ENCODE measurements at places on chromosomes 12 and 14.

GRCh38 chr12:53105712-53106439 lies 2.6 kb downstream of the SOAT2 start:
- DNase-seq = no peak

GRCh38 chr12:28104316-28104715 lies 85.9 kb upstream of the CCDC91 start:
- no peak for DNase-seq

- DNase-seq = no peak
Observed at GRCh38 chr14:72909163-72909562, 15.3 kb upstream of the DPF3 start.

DNA sequence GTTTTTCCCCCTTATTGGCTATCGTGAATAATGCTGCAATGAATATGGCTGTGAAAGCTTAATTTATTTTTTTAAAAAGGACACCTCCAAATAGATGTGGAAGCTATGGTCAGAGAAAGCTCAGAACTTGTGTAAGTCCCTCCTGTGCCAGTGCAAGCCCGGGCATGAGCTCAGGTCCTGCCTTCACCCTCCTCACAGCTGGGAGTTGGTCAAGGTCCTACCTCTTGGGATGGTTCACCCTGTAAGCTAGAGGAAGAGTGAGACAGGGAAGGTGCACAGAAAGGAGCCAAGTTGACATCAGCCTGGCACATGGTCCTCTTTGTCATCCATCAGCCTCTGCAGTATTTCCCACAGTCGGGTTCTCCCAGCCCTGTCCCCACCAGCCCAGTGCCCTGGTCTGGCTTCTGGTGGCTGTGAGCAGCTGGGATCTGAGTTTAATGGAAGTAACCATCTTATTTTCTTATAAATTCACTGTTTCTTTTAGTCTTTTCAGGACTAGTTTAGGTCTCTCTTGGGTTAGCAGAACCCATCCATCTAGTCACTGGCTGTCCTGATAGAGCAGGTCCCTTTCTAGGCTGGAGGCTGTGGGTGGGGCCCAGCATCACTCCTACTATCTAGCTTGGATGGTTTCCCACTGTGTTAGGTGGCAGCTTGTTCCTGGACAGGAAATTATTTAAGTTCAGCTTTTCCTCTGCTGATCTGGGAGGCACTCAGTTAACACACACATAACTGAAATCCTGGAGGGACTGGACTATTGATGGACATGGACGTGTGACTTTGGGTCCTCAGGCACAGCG lies 11.8 kb upstream of the PLEKHG3 start:
- no peak for DNase-seq

GRCh38 chr12:3033539-3033867 lies 43.7 kb upstream of the TSPAN9 start:
- DNase-seq = peak; percentile 32

DNA sequence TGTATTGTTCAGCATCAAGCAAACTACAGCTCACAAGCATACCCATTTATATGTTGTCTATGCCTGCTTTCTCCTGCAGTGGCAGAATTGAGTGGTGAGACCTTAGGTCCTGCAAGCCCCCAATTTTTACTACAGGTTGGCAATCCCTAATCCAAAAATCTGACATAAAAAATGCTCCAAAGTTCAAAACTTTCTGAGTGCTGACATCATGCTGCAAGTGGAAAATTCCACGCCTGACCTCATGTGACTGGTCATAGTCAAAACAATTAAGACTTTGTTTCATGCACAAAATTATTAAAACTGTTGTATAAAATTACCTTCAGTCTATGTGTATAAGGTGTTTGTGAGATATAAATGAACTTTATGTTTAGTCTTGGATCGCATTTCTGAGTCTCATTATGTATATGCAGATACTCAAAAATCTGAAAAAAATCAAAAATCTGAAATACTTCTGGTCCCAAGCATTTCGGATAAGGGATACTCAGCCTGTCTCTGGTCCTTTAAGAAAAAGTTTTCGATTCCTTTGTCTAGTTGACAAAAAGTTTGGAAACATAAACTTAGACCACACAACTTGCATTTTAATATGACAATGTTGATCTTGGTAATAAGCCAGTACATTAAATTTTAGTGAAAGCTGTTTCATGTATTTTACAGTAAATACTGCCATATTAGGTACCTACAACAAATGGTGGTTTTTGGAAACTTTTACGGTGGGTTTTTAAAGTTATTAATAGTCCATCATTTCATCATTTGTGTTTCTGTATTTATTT lies 81.5 kb downstream of the AEBP2 start:
- DNase-seq = no peak

DNA sequence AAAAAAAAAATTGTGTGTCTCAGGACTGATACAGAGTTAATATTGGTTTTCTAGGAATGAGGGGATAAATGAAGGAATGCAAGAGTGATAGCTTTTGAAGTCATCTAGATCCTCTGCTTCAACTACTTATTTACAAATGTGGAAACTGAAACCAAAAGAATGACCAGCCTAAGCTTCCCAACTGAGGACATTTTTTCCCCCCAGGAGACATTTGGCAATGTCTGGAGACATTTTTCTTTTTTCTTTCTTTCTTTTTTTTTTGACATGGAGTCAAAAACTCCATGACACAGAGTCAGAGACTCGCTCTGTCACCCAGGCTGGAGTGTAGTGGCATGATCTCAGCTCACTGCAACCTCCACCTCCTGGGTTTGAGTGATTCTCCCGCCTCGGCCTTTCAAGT lies 15.3 kb downstream of the DLK1 start:
- DNase-seq = no peak

DNA sequence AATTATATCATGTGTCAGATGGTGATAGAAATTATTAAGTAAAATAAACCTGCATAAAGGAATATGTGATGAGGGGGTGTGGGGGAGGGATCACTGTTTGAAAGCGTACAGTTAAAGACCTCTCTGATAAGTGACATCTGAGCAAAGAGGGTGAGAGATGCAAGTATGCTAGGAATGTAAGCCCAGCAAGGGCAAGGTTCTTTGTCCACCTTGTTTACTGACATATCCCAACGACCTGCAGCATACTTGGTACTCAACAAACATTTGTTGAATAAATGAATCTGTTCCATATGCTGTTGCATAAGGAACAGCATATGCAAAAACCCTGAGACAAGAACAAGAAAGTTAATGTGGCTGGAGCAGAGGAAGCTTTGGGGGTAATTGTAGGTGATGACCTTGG lies 12.0 kb upstream of the MDM1 start:
- no peak for DNase-seq

GRCh38 chr12:74732826-74733225 lies 195.2 kb downstream of the ATXN7L3B start:
- DNase-seq = no peak

DNA sequence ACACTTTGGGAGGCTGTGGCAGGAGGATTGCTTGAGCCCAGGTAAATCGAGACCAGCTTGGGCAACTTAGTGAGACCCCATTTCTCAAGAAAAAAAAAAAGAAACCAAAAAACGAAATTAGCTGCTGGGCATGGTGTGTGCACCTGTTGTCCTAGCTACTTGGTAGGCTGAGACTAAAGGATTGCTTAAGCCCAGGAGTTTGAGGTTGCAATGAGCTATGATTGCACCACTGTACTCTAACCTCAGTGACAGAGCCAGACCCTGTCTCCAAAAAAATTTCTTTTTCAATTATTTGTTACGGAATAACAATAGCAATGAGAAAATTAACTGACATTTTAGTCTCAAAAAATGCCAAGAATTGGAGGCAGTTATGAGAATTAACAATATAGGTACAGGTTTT lies 128.0 kb downstream of the CCDC91 start:
- DNase-seq = no peak

- no peak for DNase-seq
Observed at GRCh38 chr12:89073659-89074058, 278.6 kb downstream of the DUSP6 start.

DNA sequence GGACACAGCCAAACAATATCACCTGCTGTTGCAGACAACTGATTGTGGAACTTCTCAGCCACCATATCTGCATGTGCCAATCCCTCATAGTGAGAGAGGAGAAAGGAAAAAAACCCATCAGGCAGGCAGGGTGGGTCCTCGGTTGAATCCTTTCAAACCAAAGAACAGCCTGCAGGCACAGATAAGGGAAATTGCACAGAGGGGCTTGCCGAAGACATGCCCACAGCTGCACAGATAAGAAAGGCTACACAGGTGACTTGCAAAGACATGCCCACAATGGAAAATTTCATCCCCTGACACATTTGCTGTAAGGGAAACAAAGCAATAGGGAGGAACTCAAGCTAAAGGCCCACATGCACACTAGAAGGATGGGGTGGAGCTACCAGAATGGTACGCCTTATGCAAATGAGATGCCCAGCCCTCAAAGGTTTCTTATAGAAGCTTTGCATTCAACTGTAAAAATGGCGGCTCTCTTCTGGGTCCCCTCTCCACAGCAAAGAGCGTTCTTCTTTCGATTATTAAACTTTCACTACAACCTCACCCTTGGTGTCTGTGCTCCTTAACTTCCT lies 170.0 kb upstream of the TMPO start:
- DNase-seq = no peak

DNA sequence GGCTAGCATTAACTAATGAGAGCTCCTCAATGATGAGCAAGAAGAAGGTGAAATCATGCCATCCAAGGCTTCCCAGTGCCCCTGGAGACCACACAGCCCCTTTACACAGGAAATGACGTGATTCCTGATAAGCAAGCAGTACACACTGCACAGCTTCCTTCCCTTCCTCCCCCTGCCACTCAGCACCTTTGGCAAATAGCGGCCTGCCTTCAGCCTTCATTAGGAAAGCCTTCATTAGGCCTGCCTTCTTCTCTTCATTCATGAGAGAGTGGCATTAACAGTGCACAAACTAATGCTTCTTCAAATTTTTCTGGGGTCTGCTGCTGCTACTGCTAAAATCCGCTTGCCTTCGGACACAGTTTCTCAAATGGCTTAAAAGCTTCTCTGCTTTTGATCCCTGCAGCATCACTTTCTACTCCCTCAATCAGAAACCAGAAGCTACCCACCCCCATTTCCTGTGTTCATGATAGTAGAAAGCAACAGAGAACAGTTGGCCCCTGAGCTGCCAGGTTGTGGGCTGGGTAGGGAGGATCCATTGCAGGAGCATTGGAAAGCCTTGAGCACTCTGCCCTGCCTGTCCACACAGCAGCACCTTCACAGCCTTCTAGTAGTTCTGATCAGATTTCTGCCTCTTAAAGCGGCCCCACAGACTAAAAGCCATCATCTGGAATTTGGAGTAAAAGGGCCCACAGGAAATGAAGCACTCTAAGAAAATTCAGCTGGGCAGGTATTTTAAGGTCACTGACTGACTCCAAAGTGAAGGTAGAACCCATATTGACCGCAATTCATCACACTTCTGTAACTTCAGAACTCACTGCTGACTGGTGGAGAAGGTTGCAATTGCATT lies 103.8 kb upstream of the ETV6 start:
- no peak for DNase-seq

- DNase-seq = no peak
Observed at GRCh38 chr14:69637503-69638031, 26.2 kb downstream of the SUSD6 start.

DNA sequence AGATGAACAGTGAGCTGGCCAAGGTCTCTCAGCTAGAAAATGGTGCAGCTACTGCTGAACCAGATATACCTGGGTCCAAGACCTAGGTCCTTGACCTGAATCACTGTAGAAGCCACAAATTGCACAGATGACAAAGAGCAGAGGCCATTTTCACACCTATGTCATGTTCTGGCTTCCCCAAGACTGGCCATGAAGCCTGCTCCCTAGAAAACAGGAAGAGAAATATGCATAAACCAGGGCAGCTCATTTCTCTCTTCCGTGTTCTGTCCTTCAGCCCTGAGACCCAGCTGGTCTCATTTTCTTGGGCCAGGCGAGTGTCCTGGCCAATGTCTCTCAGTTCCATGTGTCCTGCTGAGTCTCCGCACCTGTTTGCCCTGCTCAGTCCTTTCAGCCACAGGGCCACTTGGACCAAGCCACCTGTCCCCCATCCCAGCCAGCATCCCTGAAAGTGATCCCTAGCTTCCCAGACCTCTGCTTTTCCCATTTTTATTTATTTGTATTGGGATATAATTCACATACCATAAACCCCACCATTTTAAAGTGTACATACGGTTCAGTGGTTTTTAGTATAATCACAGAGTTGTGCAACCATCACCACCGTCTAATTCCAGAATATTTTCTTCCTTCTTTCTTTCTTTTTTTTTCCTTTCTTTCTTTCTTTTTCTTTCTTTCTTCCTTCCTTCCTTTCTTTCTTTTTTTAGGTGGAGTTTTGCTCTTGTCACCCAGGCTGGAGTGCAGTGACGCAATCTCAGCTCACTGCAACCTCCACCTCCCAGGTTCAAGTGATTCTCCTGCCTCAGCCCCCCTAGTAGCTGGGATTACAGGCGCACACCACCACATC lies 27.0 kb downstream of the P2RX7 start:
- DNase-seq = no peak

GRCh38 chr14:74977164-74977900 lies 21.9 kb upstream of the PGF start:
- no peak for DNase-seq
